ENCODE measurements at places on chromosomes 12 and 14. TPM values are rescaled to one million over a fixed set of nuclear protein-coding genes. Genes with fewer than 3 reads are reported as not detected.

DNA sequence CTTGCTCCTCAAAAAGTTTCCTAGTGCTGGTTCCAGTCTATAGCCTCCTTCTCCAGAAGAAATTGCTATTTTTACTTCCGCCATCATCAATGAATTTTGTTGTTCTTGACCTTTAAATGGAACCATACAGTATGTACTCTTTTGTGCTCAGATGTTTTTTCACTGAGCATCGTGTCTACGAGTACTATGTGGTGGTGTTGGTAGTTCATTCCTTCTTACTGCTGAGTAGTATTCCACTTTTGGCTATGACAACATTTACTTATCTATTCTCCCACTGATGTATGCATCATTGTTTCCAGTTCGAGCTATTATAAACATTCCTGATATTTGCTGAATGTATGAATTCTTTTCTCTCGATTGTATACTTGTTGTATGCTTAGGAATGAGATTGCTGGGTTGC lies 28.6 kb downstream of the SLC2A14 start:
- H3K27me3 ChIP-seq = no peaks in the 10 kb centered on the region
- H3K27ac ChIP-seq = no peak overlapping the region
- no peaks in the 10 kb centered on the region for H3K4me1 ChIP-seq
- DNase-seq = no peak
- no peak overlapping the region for H3K4me3 ChIP-seq

DNA sequence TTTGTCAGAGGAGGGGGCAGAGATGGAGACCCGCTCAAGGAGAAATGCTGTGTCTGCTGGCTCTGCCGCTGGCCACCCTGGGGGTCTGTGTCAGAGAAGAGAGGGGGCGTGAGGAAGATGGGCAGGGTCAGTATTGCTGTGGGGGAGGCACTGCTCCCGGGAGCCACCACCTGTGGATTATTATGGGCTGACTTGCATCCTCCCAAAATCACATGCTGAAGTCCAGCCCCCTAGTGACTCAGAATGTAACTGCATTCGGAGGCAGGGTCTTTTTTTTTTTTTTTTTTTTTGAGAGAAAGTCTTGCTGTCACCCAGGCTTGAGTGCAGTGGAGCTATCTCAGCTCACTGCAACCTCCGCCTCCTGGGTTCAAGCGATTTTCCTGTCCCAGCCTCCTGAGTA lies 12.3 kb downstream of the ABCD4 start:
- no peak overlapping the region for H3K4me3 ChIP-seq
- H3K4me1 ChIP-seq = no peaks in the 10 kb centered on the region
- peaks cover 53% of the 10 kb centered on the region for H3K36me3 ChIP-seq
- H3K27me3 ChIP-seq = no peaks in the 10 kb centered on the region

Gene LHX5
- total RNA-seq = not detected

Gene FAM222A
- 5.4 TPM for total RNA-seq

Measured in stomach (tissue), 19 donors.